Activated CD4-positive, CD25-positive, alpha-beta regulatory T cell treated with anti-CD3 and anti-CD28 coated beads, Interleukin-2, amount 50 U/mL, for 16 hours (primary cell): ENCODE measurements at places on chromosomes 3 and 15.

- no peak for DNase-seq
Observed at GRCh38 chr3:8385848-8386620, 115.6 kb upstream of the LMCD1 start.

- no peak for DNase-seq
Observed at GRCh38 chr3:111035902-111036301, 35.7 kb upstream of the NECTIN3 start.

- DNase-seq: no peak
Observed at GRCh38 chr3:64369390-64369789, 144.1 kb upstream of the PRICKLE2 start.

DNA sequence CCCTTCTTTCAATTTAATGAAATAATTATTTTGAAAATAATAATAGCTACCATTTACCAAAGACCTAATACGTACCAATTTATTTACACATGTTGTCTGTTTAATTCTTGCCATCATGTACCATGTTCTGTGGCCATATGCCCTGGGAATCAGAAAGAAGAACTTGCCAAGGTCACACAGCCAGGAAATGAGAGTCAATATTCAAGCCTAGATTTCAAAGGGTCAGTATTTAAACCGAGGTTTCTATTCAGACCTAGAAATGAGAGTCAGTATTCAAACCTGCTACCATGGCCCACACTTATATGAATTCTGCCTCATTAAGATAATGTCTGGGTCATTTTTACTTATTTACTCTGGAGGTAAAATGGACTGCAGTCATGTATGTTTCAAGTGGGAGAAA is 103.6 kb upstream of the TBL1XR1 start:
- DNase-seq: no peak
